Fibroblast of skin of right quadriceps (primary cell): ENCODE measurements at places on chromosomes 11 and 22.
A peak's percentile ranks its signal among the peaks of the same experiment; 100 is the strongest.

GRCh38 chr22:42769574-42770447 lies 49.1 kb upstream of the A4GALT start:
- peak; percentile 52 for DNase-seq

GRCh38 chr11:9565822-9566560 lies 7.5 kb upstream of the WEE1 start:
- peak; percentile 100 for DNase-seq

DNA sequence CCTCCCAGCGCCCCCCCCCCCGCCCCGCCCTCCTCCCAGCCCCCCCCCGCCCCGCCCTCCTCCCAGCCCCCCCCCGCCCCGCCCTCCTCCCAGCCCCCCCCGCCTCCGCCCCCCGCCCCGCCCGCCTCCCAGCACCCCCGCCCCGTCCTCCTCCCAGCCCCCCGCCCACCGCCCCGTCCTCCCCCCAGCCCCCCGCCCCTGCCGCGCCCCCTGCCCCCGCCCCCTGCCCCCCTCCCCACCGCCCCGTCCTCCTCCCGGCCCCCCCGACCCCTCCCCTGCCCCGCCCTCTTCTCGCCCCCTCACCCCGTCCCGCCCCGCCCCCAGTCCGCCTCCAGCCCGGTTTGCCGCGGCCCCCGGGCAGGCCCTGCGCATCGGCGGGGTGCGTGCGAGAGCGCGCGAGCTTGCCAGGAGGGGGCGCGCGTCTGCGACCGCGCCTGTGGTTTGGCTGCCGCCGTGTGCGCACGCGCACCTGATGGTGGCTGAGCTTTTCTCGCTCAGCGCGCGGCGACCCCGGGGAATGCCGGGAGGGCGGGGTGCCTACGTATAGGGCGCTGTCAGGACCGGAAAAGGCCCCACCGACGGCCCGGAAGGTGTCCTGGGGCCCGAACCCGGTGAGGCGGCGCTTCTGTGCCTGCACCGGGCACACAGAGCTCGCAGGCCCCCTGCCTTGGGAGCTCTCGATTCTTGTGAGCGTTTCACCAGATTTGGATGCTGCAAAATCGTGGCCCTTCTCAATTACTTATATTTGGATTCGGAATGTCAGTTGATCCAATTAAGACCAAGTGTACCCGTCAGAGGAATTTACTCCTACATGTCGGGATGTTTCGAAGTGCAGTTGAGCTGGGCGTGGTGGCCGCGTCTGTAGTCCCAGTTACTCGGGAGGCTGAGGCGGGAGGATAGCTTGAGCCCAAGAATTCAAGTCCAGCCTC lies 501 bp upstream of the TTLL12 start:
- peak; percentile 94 for DNase-seq

DNA sequence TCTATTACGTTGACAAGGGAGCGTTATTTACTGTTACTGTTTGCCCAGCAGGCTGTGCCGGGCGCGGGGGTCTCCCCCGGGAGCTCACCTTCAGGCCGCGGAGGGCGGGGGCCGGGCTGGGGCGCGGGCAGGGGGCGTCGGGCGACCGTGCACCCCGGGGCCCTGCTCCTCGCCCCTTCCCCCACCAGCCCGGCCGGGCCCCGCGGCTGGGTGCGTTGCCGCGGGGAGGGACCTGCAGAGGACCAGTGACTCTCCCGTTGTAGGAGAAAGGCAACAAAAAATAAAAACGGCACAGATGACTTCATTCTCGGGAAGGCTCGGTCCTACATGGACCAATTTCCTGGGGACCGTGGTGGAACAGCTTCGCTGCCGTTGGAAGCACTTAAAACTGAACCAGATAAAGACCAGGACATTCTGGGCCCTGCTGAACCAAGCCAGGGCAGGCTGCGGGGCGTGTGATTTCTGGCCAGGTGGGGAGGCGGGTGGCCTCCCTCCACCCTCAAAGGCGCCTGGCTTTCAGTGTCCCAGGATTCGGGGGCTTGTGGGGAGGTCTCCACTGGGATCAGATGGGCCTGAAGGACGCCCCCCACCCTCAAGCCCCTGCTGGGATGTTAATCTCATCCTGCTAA lies 57.4 kb downstream of the IGLL1 start:
- peak; percentile 27 for DNase-seq

DNA sequence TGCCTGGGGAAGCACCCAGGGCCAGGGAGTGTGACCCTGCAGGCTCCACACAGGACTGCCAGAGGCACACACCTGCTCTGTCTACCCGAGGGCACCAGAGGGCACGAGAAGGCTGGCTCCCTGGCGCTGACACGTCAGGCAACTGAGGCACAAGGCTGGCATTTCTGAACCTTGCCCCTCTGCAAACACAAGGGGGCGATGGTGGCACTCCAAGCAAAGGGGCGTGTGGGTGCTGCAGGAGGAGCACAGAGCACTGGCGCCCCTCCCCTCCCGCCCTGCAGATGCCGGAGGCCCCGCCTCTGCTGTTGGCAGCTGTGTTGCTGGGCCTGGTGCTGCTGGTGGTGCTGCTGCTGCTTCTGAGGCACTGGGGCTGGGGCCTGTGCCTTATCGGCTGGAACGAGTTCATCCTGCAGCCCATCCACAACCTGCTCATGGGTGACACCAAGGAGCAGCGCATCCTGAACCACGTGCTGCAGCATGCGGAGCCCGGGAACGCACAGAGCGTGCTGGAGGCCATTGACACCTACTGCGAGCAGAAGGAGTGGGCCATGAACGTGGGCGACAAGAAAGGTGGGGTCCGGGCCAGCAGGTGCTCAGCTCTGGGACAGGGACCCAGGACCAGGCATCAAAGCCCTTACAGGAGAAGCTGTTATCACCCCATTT lies 20.8 kb upstream of the TXNRD2 start:
- peak; percentile 68 for DNase-seq

DNA sequence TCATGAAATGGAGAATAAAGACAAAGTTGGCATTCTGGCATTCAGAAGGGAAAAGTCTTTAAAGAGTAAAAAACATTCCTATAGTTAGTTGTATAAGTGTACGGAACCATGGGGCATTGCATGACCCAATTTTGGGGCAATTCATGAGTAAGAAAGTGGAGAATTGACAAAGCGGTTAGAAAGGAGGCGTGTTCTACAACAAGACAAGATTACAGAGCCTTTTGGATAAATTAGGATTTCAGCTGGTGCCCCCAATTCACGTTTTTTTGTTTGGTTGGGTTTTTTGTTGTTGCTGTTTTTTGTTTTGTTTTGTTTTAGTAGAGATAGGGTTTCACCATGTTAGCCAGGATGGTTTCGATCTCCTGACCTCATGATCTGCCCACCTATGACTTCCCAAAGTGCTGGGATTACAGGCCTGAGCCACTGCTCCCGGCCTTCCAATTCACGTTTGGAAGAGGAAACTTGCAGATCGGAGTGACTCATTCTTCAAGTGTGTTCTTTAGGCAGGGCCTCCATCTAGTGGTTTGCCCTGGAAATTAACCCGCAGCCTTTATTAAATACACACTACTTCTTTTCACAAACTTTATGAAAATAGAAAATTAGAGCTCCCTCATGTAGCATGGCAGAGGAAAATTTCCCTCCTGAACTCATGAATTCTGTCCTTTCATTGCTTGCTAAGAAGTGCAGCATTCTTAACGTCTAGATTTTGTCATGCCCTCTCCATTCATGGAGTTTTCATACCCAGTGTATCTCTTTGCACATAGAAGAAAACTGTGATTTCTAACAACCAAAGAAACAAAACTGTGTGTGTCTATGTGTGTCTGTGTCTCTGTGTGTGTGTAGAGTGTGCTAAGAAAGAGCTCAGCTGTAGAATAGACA lies 118.1 kb downstream of the BBOX1 start:
- DNase-seq: peak; percentile 77

- peak; percentile 50 for DNase-seq
These were observed 7.3 kb upstream of the NCF4 start for GRCh38 chr22:36853407-36854099.
